ENCODE measurements at places on chromosomes 16 and 17.
A peak's percentile ranks its signal among the peaks of the same experiment; 100 is the strongest.

- no peak for DNase-seq
Measured at GRCh38 chr17:8697323-8697741, 47.3 kb downstream of the CCDC42 start.

GRCh38 chr17:73316919-73317505, 5.2 kb upstream of the CDC42EP4 start:
- DNase-seq = peak; percentile 88

DNA sequence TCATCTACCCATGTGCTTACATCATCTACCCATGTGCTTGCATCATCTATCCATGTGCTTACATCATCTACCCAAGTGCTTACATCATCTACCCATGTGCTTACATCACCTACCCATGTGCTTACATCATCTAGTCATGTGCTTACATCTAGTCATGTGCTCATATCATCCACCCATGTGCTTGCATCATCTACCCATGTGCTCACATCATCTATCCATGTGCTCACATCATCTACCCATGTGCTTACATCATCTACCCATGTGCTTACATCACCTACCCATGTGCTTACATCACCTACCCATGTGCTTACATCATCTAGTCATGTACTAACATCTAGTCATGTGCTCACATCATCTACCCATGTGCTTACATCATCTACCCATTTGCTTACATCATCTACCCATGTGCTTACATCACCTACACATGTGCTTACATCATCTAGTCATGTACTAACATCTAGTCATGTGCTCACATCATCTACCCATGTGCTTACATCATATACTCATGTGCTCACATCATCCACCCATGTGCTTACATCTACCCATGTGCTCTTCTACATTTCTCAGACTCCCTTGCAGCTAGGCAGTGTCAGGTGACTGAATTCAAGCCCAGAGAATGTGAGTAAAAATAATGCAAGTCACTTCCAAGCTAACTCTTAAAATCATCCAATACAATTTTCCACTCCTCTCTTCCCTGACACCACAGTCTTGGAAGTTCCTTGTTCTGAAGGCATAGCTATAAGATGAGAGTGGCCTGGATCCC, 196.8 kb downstream of the CBLN1 start:
- DNase-seq = peak; percentile 5

GRCh38 chr17:66337866-66338485, 35.6 kb downstream of the PRKCA start:
- peak; percentile 34 for DNase-seq

DNA sequence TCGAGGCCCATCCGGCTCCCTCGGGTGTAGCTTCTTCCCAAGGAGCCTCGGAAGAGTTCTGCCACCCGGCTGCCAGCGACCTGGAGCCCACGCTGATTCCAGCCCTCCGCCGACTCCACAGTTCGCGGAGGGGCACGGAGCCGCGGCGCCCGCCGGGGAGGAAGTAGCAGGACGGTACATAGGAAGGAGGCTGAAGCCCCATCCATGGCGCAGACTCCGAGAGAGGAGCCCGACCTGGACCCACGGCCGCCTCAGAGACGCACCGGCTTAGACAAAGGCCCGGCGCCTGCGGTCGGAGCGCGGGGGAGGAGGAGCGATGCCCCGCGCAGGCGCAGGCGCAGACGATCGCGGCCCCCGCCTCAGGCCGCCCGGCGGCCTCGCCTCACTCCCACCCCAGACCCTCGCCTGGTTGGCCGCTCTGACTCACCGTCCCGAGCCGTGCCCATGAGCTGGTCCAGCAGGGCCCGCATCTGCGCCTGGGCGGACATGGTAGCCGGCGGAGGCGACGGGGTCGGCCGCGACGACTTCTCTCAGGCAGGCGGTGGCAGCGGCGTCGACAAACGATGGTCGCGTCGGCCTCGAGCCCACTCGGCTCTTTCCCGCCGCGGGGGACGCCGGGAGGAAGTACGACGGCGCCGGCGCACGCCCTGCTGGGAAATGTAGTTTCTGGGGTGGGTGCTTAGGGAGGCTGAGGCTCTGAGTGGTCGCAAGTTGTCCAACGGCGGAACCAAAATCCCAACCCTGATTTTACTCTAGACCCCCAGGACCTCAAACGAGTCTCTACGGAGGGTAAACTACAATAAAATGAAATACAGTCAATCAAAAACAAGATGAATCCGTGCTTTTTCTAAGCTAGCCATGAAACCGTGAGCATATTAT, at the start of gene LUC7L:
Gene LUC7L, minus strand, starts transcription at position 598 of the 879 bp plus-strand sequence. Its CDS starts 110 bp downstream, at position 488.
- DNase-seq = peak; percentile 88

- DNase-seq = no peak
Measured at GRCh38 chr16:68700120-68700519, 37.0 kb upstream of the CDH1 start.

GRCh38 chr17:76542566-76542971, 2.7 kb downstream of the PRCD start:
- DNase-seq = no peak

DNA sequence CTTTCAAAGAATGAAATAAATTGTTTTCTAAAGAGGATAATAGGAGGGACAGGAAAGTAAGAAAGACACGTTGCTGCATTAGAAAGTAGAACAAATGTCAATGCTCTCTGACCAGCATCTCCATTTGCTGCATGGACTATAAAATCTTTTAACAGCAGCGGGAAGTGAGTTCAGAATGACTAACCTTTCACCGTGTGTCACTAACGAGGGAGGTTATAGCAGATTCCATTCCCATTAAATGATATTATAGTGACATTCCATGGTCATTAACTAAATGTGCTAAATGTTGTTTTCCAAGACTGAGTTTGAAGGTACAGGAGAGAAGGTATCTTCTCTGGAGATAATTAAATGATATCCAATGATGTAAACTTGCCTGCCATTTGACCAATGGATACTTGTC, 127.1 kb upstream of the HS3ST3A1 start:
- DNase-seq = no peak

GRCh38 chr16:83085660-83086059, 458.9 kb downstream of the CDH13 start:
- no peak for DNase-seq

DNA sequence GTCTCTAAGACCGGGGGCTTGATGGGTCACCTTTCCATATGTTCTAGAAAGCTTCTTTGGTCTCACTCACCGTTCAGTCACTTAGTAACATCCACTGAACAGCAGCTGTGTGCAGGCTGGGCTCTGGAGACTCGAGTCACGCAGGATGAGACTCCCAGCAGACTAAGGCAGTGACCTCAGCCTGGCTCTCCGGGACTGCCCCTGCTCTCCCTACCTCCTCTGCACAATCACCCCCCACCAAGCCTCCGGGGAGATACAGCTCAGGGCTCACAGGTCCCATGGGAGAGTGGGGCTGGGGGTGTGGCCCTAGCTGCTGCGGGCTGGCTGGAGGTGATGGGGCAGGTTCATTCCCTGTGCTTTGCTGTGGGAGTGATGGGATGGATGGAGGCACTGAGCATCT, 14.1 kb downstream of the FLYWCH2 start:
- no peak for DNase-seq
